Neural progenitor cell (in vitro differentiated cells): ENCODE measurements at places on chromosomes 2 and 18.
A peak's percentile ranks its signal among the peaks of the same experiment; 100 is the strongest.

- H3K36me3 ChIP-seq, result peaks cover 4% of the 10 kb centered on the region
- DNase-seq, result no peak
- H3K27me3 ChIP-seq, result no peaks in the 10 kb centered on the region
- peaks cover 7% of the 10 kb centered on the region for H3K4me1 ChIP-seq
Observed at GRCh38 chr2:33616873-33617272, 17.8 kb upstream of the FAM98A start.

DNA sequence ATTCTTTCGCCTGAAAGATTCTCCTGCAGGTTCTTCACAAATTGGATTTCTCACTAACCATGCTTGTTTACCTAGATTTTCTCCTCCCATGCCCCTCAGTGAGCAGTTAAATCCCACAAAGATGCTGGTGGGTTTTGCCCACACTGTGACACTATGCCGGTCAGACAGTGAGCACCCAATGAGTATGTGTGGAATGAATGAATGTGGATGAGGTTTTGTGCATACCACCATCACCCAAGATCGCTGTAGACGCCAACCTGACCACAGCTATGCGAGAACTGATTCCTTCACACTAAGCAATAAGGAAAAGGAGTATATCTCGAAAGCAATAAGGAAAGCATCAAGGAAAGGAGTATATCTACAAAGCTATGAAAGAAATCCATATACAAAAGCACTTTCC lies 116.7 kb downstream of the PID1 start:
- no peak overlapping the region for H3K4me3 ChIP-seq
- H3K36me3 ChIP-seq, result no peaks in the 10 kb centered on the region

DNA sequence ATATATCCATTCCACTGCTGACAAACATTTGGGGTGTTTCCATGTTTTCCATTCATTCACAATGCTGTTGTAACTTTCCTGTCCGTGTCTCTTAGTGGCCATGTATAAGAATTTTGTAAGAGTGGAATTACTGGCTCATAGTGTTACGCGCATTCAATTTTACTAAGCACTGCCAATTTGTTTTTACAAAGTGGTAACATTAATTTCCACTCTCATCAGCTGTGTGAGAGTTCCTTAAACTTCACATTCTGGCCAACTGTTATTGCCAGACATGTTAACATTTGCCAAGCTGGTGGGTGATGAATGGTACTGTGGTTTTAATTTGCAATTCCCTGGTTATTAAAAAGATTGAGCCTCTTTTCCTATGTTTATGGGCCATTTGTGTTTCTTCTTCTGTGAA lies 134.2 kb downstream of the DTNB start:
- H3K27ac ChIP-seq, result no peak overlapping the region
- no peaks in the 10 kb centered on the region for H3K27me3 ChIP-seq
- no peaks in the 10 kb centered on the region for H3K4me1 ChIP-seq
- no peaks in the 10 kb centered on the region for H3K36me3 ChIP-seq

DNA sequence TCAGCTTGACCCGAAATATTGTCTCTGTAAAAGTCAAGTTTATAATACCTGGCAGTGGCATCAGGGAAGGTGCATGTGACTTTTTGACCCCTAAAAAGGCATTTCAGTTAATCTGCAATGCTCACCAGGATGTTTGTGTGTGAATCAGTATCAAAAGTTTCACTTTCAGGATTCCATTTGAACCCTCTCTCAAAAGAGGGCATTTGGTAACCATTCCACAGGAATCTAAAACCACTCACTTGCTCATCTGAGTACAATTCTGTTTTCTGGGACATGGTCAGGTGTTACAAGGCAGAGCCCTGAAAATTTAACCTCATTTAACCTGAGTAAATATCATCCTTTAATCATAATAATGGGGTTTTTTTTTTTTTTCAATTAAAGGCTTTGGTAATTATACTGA lies 77.9 kb upstream of the KLF7 start:
- H3K27me3 ChIP-seq, result no peaks in the 10 kb centered on the region
- no peaks in the 10 kb centered on the region for H3K36me3 ChIP-seq
- no peak overlapping the region for H3K4me3 ChIP-seq
- H3K27ac ChIP-seq, result no peak overlapping the region

- no peaks in the 10 kb centered on the region for H3K4me1 ChIP-seq
- peaks cover 8% of the 10 kb centered on the region for H3K27me3 ChIP-seq
- DNase-seq, result no peak
Observed at GRCh38 chr2:85790499-85791188, 36.9 kb downstream of the ATOH8 start.

DNA sequence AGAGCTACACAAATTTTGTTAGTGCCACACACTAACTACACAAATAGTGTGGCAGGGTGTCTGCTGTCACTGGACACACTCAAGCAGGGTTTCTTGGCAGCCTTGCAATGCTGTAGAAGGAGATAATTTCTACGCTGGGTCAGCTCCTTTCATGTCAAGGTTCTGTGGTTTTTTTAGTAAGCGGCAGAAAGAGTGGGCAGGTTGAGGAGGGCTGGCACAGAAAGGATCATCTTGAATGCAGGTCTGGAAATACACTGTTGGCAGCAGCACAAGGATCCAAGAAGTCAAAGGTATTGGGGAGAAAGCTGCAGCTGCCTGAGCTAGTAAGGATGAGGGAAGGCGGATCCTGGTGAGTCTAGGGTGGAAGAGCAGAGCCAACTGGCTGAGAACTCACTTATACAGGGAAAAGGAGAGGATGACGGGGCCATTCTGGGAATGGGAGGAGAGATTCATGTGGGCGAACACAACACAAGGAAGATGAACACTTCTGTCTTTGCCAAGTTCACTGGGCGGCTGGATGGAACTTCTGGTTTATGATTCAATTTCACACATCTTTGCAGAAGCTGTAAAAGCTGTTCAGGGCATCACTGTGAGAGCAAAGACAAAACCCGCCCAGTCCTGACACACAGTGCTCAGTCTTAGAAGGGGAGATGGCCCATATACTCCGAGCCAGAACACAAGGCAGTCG lies 16.9 kb upstream of the CYRIA start:
- peaks cover 7% of the 10 kb centered on the region for H3K27me3 ChIP-seq
- H3K4me3 ChIP-seq, result no peak overlapping the region
- no peak for DNase-seq
- H3K4me1 ChIP-seq, result no peaks in the 10 kb centered on the region
- H3K27ac ChIP-seq, result no peak overlapping the region

DNA sequence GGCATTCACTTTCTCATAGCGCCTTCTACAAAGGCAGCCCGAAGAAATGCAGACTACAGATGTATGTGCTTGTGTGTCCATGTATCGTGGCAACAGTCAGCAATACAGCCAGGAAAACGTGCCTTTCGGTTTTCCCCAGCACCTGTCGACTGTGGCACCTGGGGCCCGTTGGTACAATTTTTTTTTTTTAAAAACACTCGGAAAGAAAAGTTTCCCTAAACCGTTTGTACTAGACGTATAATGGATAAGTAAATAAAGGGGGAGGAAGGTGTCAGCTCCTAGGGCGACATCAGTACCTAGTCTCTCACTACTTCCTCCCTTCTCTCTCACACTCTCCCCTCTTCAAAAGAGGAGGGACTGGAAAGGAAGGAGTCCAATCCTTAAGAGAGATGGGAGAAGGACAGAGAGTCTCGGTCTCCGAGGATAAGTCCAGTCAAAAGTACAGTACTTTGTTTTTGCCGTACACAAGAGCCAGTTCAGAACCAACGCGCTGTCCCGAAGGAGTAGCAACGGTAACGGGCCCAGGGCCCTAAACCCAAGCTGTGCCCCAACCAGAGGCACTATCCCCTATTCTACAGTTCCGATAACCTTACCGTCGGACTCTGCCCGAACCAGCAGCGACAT lies 759 bp downstream of the PPP4R3B start:
- H3K36me3 ChIP-seq, result peaks cover 24% of the 10 kb centered on the region
- H3K4me3 ChIP-seq, result peak overlapping the region; percentile 97
- peak; percentile 46 for DNase-seq
- H3K27me3 ChIP-seq, result no peaks in the 10 kb centered on the region
- peaks cover 14% of the 10 kb centered on the region for H3K4me1 ChIP-seq
